Activated CD4-positive, alpha-beta memory T cell treated with anti-CD3 and anti-CD28 coated beads for 36 hours (primary cell): ENCODE measurements at places on chromosomes 5 and 9. TPM values are rescaled to one million over a fixed set of nuclear protein-coding genes. Genes with fewer than 3 reads are reported as not detected.
A peak's percentile ranks its signal among the peaks of the same experiment; 100 is the strongest.

DNA sequence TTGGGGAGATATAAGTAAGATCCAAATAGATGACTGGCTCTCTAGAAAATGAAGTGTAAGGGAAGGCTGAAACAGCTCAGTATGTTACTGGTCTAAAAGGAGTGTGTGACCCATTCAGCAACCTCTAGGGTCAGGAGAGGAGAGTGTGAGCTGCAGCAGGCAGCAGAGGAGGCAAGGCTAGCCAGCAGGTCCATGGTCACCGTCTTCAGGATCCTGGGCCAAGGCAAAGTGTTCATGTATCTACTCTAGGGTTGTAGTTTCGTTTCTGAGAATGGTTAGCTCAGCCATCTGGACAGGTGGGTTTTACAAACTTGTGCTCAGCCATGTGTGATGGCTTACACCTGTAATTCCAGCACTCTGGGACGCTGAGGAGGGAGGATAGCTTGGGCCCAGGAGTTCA is 13.7 kb downstream of the MYO10 start:
- DNase-seq: no peak
- H3K36me3 ChIP-seq: no peaks in the 10 kb centered on the region
- H3K4me1 ChIP-seq: no peaks in the 10 kb centered on the region
- H3K4me3 ChIP-seq: no peak overlapping the region

DNA sequence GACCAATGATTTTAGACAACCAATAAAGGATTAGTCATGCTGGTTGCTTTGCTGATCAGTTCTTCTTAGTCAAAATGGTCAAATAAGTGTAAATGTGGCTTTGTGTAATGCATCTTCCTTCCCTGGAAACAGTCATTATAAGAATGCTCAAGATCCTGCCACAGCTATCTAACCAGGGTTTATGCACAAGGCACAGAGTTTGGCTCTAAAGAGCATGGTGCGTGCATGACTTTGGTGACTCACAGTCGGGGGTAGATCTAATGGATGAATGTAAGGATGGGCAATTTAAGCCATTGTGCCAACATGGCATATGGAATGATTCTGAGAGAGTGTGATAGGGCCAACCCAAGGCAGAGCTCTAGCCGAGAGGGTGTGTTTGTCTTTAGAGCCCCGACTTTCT is 6.5 kb downstream of the LIX1 start:
- H3K27ac ChIP-seq: no peak overlapping the region
- H3K27me3 ChIP-seq: no peaks in the 10 kb centered on the region
- peak; percentile 31 for DNase-seq
- H3K4me1 ChIP-seq: peaks cover 3% of the 10 kb centered on the region
- H3K4me3 ChIP-seq: no peak overlapping the region

ZDHHC21 gene
- total RNA-seq: 5.1 TPM

DNA sequence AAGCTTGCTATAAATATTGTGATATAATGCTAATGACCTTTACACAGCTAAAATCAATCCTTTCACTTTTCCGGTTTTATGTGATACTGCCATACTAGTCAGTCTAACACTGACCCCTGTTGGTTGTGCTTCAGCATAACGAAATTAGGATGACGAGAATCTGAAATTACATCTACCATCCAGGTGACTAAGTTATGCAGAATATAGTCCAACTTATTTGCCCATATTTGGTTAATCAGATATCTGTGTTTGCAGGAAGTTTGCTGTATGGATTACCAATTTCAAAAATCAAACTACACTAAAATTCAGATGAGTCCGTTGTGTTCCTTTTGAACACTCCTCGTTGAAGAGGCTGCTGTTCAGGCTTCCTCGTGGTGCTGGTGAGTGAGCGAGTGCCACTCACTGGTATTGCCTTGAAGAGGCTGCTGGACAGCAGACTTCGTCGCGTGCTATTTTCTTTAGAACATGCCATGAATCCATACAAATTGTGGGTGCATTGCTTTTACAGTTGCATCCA is 32.5 kb downstream of the TENT4A start:
- no peak overlapping the region for H3K4me3 ChIP-seq
- DNase-seq: no peak
- H3K36me3 ChIP-seq: peaks cover 35% of the 10 kb centered on the region
- H3K27me3 ChIP-seq: no peaks in the 10 kb centered on the region
- H3K27ac ChIP-seq: no peak overlapping the region
- peaks cover 4% of the 10 kb centered on the region for H3K4me1 ChIP-seq

- H3K36me3 ChIP-seq: no peaks in the 10 kb centered on the region
- no peak overlapping the region for H3K4me3 ChIP-seq
- H3K27ac ChIP-seq: no peak overlapping the region
- peaks cover 34% of the 10 kb centered on the region for H3K27me3 ChIP-seq
- peaks cover 8% of the 10 kb centered on the region for H3K4me1 ChIP-seq
- no peak for DNase-seq
These were observed 1.1 kb downstream of the CTNND2 start for GRCh38 chr5:11903121-11903613.

CDH6 gene
- total RNA-seq: not detected

DNA sequence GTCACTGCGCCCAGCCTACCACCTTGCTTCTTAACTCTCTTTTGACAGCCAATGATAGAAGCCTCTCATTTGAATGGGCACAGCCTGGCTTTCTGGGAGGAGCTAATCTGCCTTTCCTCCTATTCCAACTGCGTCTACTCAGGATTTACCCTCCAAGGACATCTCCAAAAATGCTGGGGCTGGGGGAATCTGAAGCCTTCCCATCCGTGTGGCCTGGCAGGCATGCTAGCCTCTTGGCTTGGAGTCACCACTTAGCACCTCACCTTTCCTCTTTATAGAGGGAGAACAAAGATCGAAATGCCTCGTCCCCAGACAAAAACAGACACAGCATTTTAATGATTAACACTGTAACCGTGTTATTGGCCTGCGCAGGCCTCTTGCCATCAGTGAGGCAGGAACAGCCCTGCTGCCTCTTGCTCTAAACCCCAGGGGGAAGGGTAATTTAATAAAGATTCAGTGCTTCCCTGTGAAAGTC is 108.2 kb upstream of the KLF4 start:
- no peaks in the 10 kb centered on the region for H3K36me3 ChIP-seq
- H3K27me3 ChIP-seq: no peaks in the 10 kb centered on the region
- no peak for DNase-seq
- no peak overlapping the region for H3K27ac ChIP-seq
- H3K4me1 ChIP-seq: no peaks in the 10 kb centered on the region

GRCh38 chr9:84998639-84999038 is 329.1 kb downstream of the NTRK2 start:
- no peak overlapping the region for H3K27ac ChIP-seq
- no peak overlapping the region for H3K4me3 ChIP-seq
- H3K4me1 ChIP-seq: no peaks in the 10 kb centered on the region
- H3K27me3 ChIP-seq: peaks cover 2% of the 10 kb centered on the region

IL3 gene
- total RNA-seq: 23.1 TPM

DNA sequence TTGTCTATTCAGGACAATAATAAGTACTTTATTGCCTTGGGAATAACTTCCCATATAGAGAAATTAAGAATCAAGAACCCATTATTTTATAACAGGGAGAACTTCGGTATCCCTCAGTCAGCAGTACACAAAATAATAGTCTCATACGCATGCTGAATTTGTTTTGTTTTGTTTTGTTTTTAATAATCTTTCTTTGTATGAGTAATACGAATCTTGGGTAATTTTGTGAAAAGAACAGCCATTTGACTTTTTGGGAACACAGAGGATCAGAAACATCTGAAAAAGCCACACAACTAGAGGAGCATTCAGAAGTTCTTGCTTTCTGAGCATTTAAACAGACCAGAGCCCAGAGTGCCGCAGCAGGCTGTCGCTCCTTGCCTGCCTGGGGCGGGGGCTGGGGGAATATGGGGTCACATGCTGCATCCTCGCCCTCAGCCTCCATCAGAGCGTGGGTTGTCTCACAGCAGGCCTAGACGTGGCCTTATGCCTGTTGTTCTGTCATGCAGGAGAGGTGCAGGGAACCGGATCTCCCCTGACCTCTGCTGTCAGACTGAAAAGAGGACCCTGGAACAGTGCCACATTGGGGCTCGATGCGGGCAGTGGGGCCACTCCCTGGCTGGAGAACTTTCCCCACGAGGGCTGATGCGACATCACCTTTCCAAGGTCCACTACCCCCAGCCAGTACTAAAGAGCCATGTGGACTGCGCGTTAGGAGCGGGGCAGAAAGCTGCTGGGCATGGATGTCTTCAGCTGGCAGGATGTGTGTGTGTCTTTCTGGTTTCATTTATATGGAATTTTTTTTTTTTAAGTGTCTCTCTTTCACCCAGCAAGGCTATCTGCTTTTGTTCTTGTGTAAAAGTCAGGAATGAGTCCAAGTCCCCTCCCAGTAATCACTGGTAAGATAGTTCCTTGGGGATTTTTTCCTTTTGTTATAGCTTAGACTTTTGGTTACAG is 133.4 kb upstream of the OTULINL start:
- DNase-seq: no peak
- H3K36me3 ChIP-seq: no peaks in the 10 kb centered on the region
- H3K27me3 ChIP-seq: peaks cover under 1% of the 10 kb centered on the region
- H3K27ac ChIP-seq: no peak overlapping the region
- no peak overlapping the region for H3K4me3 ChIP-seq

DNA sequence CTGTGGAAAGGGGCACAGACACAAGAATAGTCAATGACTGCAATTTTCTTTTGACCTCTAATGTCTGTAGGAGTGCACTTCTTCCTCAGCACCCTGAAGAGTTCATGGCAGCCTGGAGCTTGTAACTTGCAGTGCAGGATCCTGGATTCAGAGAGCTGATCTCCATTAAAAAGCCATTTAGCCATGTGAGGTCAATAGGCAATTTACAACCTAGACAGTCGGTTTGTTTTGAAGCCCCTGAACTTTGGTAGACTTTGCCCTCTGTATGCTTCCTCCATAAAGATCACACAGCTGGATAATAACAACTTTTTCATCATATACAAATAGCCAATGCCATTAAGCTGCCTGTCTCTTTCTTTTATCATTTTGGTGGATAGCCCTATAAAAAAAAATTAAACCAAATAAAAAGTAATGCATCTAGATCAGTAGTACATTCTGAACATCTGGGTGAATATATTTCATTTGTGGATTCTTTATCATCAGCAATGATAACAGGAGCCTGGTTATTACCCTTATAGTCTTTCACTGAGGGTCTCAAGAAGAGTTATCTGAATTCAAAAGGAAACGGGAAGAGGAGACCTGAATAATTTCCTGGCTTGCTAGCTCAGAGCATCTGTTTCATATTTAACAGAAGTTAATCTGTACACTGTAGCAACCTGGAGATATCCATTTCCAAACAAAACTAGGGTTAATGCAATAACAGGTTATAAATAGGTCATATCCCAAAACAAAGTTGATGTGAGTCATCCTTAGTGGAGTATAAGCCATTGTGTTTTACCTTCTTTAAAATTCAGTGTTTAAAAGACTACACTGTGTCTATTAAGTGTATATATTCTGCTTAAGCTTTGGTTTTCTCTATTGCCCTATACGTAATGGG is 193.8 kb upstream of the ACTBL2 start:
- H3K36me3 ChIP-seq: no peaks in the 10 kb centered on the region
- H3K4me3 ChIP-seq: no peak overlapping the region
- DNase-seq: no peak
- H3K4me1 ChIP-seq: no peaks in the 10 kb centered on the region
- H3K27ac ChIP-seq: no peak overlapping the region
- peaks cover 7% of the 10 kb centered on the region for H3K27me3 ChIP-seq
